ENCODE measurements at places on chromosomes 3 and 15.
A peak's percentile ranks its signal among the peaks of the same experiment; 100 is the strongest.

DNA sequence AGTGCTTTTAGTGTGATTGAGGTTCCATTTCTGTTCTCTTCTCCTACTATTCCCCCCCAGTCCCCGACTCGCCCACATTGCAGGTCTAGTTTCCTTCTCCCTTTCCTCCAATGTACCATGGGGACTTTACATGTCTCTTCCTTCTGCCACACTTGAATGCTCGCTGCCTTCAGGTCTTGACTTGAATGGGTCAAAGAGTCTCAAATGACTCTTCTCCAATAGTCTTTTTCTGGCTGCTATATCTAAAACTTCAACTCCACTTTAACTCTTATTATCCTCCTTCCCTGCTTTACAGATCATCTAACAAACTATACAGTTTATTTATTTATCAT, 213.9 kb upstream of the SLC2A2 start:
- no peak for DNase-seq

GRCh38 chr15:74438721-74439316, 5.1 kb upstream of the SEMA7A start:
- DNase-seq = peak; percentile 61

DNA sequence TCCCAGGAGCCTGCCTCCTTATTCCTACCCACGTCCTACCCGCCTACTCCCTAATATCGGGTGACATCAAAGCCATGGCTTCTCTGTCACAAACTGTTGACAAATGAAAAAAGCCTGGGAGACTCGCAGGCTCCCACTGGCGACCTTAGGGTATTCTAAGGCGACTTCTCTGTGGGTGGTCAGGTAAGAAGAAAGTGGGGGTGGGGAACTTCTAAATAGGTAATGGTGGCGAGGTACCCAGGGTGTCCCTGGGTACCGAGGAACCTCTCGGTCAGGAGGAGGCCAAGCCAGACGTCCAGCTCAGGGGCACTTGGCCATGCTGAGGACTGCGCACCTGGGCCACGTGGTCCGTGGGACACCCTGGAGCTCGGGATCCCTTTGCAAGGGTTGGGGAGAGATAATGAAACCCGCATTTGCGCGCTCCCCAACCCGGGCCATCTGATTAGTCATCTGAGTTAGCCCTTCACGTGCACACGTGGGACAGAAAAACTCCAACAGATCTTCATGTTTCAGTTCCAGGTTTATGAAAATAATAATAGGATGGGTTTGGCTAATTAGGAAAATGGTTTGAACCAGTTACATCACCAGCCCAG, 78.2 kb downstream of the NR2F2 start:
- no peak for DNase-seq

- DNase-seq = no peak
Observed at GRCh38 chr15:89023311-89023961, 64.8 kb upstream of the ABHD2 start.

DNA sequence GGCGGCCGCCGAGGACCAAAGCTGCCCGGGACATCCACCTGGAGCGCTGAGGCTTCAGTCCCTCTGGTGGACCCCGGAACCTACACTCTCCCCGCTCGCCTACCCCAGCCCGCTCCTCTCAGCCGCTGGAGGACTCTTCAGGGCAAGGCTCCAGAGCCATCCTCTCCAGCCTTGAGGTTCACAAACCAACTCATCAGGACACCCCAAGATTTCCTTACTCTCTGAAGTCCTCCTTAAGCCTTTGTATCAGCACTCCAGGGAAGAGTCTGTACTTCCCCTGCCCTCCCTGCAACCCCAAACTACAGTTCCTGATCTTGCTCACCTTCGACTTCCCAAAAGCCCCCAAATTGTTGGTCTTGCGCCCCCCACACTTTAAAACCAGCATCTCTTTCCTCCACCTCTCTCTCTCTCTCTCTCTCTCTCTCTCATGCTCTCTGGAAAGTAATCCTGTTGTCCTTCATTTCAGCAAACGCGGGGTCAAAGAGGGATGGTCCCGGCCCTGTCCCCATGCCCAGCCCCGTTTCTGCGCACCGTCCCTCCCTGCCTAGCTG, 438 bp downstream of the THBS1 start:
- DNase-seq = no peak

DNA sequence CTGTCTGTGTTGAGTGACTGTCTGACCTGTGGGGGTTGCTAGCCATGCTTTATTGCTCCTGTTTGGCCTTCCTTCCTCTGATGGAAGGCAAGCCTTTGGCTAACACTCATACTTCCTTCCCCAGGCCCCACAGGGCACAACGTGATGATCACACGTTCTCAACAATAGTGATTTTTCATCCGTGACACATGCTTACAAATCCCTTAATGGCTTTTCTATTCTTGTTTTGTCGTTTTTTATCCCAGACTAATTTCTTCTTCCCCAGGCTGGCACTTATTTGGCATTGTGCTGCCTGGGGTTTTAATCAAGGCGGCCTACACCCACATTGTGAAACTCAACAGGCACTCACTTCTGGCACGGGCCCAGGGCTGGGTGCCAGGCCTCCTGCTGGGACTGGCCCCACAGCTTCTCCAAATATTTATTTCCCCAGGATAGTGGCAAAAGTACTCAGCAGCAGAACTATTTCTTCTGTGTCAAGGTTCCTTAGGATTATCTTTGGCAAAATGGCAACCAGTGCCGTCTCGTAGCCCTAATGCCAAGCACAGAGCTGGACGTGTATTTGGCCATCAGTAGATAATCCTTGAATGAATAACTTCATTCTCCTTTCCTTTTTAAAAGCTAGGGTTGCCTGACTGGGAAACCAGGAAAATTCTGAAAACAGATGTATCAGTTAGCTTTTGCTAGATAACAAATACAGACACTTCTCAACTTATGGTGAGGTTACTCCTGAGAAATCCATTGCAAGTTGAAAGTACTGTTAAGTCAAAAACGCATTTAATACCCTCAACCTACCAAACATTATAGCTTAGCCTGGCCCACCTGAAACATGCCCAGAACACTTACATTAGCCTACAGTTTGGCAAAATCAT, 30.6 kb downstream of the CMTM7 start:
- no peak for DNase-seq

- DNase-seq = no peak
Observed at GRCh38 chr15:70200511-70201424, 103.1 kb upstream of the TLE3 start.

DNA sequence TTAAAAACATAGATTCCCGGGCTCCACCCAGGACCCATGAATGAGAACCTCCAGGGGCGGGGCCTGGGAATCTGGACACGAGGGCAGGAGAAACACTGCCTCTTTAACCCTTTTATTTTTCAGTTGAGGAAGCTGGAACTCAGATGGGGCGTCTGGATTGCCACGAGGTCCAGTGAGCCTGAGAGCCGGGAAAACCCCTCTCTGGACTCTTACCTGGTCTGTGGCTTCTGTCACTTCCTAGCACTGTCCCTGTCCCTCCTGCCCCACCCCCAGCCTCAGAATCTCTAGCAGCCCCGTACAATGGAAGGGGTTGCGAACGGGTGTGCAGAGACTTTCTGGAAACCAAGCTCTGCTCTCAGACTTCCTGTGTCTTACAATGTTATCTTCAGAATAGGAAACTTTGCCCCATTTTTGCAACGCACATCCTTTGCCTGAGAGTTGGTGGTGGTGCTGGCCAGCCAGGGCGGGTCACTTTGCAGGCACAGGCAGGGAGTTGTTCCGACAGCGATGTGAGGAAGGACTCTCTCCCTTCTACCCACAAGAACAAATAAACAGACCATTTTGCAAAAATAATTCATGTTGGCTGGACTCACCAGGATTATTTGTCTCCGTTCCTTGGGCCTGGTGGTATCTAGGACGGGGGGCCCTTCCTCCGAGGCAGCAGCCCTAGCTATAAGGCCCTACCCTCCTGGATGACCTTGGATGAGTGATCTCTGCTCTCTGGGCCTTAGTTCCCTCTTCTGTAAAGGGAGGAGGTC, 59.1 kb downstream of the SMAD6 start:
- DNase-seq = no peak

GRCh38 chr3:21613372-21614070, 137.5 kb downstream of the ZNF385D start:
- DNase-seq = no peak

GRCh38 chr3:85288257-85288656, 329.5 kb downstream of the CADM2 start:
- DNase-seq = no peak

DNA sequence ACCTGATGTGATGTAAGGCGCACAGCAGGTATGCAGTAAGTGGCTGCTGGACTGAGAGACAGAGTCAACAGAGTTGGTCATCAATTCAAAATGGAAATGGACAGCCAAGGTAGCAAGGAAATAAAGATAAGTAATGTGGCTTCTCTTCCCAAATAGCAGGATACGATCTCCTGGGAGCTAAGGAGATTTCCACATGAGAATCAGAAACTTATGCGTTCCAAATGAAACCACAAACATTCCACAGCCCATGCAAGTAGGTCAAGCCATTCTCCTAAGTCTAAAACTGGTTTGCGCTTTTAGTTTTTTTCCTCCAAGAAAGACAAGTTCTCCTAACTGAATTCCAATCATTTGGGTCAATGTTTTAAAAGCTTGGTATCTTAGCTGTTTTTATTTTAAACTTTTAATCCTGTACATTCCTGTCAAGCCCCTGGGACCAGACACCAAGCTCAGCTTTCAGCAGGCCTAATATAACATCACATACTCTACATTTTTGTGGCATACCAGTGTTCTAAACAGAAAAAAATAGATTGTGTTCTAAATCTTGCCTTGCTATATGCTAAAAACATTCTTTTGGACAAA, 73.7 kb upstream of the TSPAN3 start:
- no peak for DNase-seq

GRCh38 chr15:80441714-80442113, 37.5 kb downstream of the ARNT2 start:
- no peak for DNase-seq

DNA sequence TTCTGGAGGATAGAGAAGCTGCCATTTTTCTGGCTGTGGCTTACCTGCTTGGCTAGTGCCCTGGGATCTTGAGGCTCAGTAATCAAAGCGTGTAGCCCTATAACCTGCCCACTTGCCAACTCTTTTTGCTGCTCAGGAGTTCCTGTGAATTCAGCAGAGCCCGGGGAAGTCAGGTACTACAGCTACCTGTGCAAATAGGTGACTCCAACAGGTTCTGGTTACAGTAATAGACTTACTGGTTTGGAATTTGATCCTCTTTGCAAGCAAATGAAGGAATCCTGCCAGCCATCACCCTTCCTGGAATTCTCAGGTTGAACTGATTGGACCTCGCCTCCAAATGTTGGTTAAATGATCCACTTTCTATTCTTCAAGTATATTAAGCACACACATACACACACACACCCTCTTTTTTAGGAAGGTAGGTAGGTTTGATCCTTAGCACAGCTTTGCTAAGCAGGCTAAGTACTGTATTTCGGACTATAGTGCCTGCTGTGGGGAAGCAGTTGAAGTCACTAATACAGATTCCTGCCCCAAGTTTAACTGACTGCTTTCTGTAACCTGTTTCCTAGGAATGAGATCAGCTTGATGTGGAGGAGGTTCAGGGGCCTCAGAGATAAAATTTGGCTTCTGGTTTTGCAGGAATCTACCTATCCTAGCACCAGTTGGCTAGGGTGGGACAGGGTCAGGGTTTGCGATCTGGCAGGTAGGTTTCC, 2.3 kb downstream of the PPCDC start:
- DNase-seq = no peak

GRCh38 chr3:95277613-95278012, 1214.8 kb downstream of the NSUN3 start:
- no peak for DNase-seq

DNA sequence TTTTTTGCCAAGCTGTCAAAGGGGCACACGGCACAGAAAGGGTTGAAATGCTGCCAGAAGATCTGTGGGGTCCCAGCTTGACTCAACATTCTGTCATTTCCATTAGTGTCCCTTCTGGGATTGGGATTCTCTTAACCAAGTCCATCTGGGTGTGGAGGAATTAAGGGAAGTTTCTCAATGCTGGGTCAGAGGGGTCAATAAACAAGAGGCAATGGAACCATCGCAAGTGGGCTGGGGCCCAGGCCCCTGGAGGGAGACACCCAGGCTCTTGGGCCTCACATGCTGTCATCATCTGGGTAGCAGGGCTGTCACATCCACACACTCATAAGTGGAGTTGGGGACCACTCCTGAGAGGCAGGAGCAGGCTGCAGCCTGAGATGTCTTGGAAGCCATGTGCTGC, 8.1 kb upstream of the APOD start:
- DNase-seq = no peak

- no peak for DNase-seq
Observed at GRCh38 chr3:37295925-37296324, 121.5 kb upstream of the LRRFIP2 start.
